ENCODE measurements at places on chromosomes 1 and 21.

GRCh38 chr1:81550753-81551152 lies 250.0 kb upstream of the ADGRL2 start:
- no peak for DNase-seq

GRCh38 chr1:21641967-21642739 lies 27.0 kb downstream of the RAP1GAP start:
- DNase-seq = no peak

DNA sequence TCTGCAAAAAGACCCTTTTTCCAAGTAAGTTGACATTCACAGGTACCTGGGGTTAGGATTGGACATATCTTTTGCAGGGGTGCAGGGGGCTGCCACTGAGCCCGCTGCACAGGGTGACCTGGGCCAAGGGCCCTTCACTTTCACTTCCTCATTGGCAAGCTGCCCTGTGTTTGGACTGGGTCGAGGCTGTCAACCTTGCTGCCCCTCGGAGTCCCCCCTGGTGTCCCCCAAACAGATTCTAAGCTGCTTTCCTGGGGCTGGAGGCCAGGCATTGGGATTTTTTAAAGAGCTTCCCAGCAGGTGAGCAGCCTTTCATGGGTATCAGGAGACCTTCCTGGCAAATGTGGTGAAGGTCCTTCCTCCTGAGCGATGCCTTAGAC lies 7.9 kb upstream of the UMODL1 start:
- DNase-seq = no peak

GRCh38 chr1:43058545-43059360 lies 100.1 kb upstream of the SLC2A1 start:
- DNase-seq = no peak

- DNase-seq = no peak
These were observed 78.4 kb downstream of the DISP1 start for GRCh38 chr1:222893255-222893654.

- peak; percentile 21 for DNase-seq
These were observed 771 bp downstream of the PACC1 start for GRCh38 chr1:212413902-212414327.

- no peak for DNase-seq
These were observed 430.8 kb downstream of the PLPP3 start for GRCh38 chr1:56148326-56149193.
